ENCODE measurements at places on chromosomes 4 and X.
A peak's percentile ranks its signal among the peaks of the same experiment; 100 is the strongest.

DNA sequence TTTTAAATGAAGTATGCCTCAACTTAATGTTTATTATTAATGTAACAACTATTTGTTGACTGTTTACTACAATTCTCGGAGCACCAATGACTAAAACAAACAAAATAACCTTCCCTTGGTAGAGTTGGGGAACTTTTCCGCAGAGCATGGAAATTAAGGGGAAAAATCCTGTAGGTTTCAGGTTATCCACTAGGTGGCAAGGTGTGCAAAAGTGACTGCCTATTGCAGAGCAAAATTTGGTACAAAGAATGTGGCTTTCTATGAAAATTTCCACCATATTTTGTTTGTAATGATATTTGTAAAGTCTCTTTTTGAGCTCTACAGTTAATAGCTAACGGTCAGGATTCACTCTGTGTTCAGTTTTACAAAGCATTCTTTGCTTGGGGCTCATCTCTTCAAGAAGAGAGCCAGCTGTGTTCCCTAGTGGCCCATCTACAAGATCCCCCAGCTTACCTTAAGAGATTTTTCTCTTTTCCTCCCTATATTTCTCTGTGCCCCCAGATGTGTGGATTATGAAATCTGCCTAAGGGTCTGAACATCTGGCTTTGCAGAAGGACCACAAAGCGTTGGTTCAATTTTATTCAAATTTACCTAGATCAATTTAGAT, 61.1 kb downstream of the FBXO8 start:
- H3K36me3 ChIP-seq: peaks cover 3% of the 10 kb centered on the region
- no peak overlapping the region for H3K27ac ChIP-seq
- H3K4me3 ChIP-seq: no peak overlapping the region
- H3K27me3 ChIP-seq: peaks cover 13% of the 10 kb centered on the region
- H3K4me1 ChIP-seq: peaks cover 5% of the 10 kb centered on the region

DNA sequence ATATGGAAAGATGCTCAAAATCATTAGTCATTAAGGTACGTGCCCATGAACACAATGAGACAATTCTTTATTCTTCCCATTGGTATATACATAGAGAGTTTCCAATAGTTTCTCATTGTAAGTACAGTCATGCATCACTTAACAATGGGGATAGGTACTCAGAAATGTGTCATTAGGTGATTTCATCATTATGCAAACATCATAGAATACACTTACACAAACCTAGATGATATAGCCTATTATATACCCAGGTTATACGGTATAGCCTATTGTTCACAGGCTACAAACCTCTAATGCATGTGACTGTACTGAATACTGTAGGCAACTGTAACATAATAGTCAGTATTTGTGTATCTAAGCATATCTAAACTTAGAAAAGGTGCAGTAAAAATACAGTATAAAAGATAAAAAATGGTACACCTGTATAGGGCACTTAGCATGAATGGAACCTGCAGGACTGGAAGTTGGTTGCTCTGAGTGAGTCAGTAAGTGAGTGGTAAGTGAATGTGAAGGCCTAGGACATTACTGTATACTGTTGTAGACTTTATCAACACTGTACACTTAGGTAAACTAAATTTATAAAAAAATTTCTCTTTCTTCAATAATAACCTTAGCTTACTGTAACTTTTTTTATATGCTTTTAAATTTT, 49.6 kb downstream of the KLHL13 start:
- H3K27ac ChIP-seq: no peak overlapping the region
- no peak overlapping the region for H3K4me3 ChIP-seq
- no peaks in the 10 kb centered on the region for H3K36me3 ChIP-seq
- no peak for DNase-seq
- no peaks in the 10 kb centered on the region for H3K4me1 ChIP-seq

- H3K4me1 ChIP-seq: no peaks in the 10 kb centered on the region
- H3K27me3 ChIP-seq: no peaks in the 10 kb centered on the region
- peak; percentile 42 for DNase-seq
- no peak overlapping the region for H3K4me3 ChIP-seq
- H3K36me3 ChIP-seq: no peaks in the 10 kb centered on the region
- peak overlapping the region; percentile 16 for H3K27ac ChIP-seq
These were observed 107.5 kb downstream of the VSIG4 start for GRCh38 chrX:65932173-65933084.

DNA sequence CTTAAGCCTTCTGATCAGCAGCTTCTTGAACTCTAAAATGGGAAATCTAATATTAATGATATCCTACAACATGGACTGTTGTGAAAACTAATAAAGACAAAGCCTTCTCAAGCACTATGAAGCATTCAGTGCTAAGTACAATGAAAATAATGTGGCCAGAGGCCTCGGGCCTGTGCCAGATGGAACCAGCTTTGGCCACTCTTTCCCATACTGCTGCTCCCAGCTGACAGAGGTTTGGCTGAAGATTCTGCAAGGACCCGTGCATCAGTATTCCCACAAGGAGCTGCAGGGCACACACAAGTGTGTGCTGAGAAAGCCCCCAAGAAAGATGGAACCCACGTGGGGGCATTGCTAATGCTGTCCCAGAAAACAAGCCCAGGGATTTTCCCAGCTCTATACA, 60.5 kb upstream of the RPL34 start:
- no peak for DNase-seq
- H3K27me3 ChIP-seq: no peaks in the 10 kb centered on the region

- no peak overlapping the region for H3K4me3 ChIP-seq
- H3K36me3 ChIP-seq: no peaks in the 10 kb centered on the region
- H3K27ac ChIP-seq: no peak overlapping the region
These were observed 25.1 kb downstream of the DDX60 start for GRCh38 chr4:168293386-168293975.

GRCh38 chr4:41000356-41000755, 214.0 kb downstream of the APBB2 start:
- no peak overlapping the region for H3K27ac ChIP-seq
- no peaks in the 10 kb centered on the region for H3K4me1 ChIP-seq
- no peaks in the 10 kb centered on the region for H3K27me3 ChIP-seq
- no peak for DNase-seq

- no peaks in the 10 kb centered on the region for H3K27me3 ChIP-seq
- no peak for DNase-seq
- no peaks in the 10 kb centered on the region for H3K36me3 ChIP-seq
- H3K4me1 ChIP-seq: no peaks in the 10 kb centered on the region
These were observed 82.0 kb downstream of the WWC2 start for GRCh38 chr4:183181081-183181480.

GRCh38 chrX:148498067-148498466, 2.4 kb upstream of the AFF2 start:
- H3K4me3 ChIP-seq: no peak overlapping the region
- no peaks in the 10 kb centered on the region for H3K36me3 ChIP-seq

GRCh38 chr4:154332681-154333421, 158.7 kb downstream of the DCHS2 start:
- no peaks in the 10 kb centered on the region for H3K4me1 ChIP-seq
- H3K27ac ChIP-seq: no peak overlapping the region
- peaks cover 4% of the 10 kb centered on the region for H3K27me3 ChIP-seq
- H3K4me3 ChIP-seq: peak overlapping the region; percentile 19
- peak; percentile 20 for DNase-seq

GRCh38 chr4:159103384-159103990, 608 bp downstream of the RAPGEF2 start:
- no peaks in the 10 kb centered on the region for H3K36me3 ChIP-seq
- H3K27ac ChIP-seq: peak overlapping the region; percentile 98

DNA sequence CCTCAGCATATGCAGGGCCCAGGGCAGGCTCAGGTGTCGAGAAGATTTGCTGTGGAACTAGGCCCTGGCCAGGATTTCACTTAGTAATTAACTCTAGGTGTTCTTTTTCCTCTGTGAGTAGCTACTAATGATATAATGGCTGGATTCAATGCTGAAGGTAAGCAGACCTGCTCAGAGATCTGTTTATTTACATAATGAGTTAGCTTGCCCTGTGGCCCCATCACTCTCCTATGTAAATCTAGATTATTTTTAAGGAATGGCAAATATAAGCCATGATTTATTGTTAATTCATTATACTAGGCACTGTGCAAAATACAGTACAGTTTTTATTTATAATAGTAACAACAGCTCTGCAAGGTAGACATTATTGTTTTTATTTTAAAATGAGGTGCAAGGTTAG, 117.2 kb downstream of the IRF2 start:
- H3K27ac ChIP-seq: no peak overlapping the region
- no peaks in the 10 kb centered on the region for H3K4me1 ChIP-seq
- no peaks in the 10 kb centered on the region for H3K27me3 ChIP-seq
- no peak for DNase-seq
- no peak overlapping the region for H3K4me3 ChIP-seq
